AG10803 (cell line): ENCODE measurements at places on chromosomes 12 and 14.

DNA sequence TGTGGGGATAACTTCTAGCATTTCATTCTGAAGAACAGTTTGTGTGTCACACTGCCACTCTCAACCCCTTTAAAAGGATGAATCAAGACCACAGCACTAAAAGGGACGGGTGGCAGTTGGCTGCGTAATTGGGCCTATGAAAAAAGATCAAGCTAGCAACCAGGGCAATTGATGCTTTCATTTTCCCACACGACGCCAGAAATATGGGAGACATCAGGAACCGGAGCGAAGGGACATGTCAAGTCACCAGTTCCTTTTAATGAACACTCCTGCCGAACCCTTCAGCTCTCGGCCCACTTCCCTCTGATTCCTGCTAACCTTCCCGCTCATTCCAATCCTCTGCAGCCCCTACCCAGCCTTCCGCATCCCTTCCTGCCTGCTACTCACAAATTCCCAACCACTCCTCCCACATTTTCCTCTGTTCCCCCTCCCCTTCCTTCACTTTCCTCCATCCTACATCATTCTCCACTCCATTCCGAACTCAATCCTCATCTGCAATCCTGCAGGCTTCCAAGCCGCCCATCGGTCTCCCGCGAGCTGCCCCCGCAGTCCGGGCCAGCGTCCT lies 753 bp downstream of the CSRNP2 start:
- DNase-seq, result peak; percentile 27

DNA sequence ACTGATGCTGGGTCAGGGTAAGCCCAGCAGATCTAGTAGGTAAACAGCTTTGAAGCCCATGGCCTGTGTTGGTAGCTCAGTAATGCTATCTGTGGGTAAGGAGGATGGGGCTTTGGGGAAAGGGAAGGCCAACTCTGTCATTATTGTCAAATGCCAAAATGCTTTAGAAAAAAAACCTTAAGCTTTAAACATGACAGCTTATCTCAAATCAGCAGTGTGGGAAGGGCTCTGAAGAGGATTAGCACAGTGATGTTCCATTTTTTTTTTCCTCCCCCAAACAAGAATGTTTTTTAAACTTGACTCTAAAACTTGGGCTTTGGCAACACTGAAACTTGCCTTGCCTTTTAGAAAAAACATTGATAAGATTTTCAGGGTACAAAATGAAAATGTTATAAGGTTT lies 11.7 kb downstream of the DAAM1 start:
- no peak for DNase-seq

DNA sequence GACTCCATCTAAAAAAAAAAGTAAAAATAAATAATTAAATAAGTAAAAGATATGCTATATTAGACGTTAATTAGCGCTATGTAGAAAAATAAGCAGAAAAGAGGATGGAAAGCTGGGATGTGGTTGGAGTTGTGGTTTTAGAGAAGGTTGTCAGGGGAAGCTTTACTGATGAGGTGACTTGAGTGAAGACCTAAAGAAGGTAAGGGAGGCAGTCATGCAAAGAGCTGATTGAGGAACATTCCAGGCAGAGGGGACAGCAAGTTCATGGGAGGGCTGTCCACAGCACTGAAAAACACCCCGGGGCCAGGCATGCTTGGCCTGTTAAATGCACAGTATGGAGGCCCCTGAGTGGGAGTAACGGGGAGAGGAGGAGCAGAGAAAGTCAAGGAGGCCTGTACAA lies 15.7 kb downstream of the SMAGP start:
- no peak for DNase-seq

- no peak for DNase-seq
These were observed 5.1 kb downstream of the PSMB11 start for GRCh38 chr14:23047034-23047634.

DNA sequence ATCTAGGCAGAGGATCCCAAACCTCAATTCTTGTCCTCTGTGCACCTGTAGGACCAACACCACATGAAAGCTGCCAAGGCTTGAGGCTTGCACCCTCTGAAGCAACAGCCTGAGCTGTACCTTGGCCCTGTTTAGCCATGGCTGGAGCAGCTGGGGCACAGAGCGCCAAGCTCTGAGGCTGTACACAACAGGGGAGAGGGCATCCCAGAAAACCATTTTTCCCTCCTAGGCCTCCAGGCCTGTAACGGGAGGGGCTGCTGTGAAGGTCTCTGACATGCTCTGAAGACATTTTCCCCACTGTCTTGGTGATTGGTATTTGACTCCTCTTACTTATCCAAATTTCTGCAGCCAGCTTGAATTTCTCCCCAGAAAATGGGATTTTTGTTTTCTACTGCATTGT lies 22.4 kb upstream of the PTPRO start:
- no peak for DNase-seq

- no peak for DNase-seq
These were observed 112.0 kb downstream of the EPS8 start for GRCh38 chr12:15677228-15677627.

- DNase-seq, result peak; percentile 77
These were observed 559 bp upstream of the CKAP4 start for GRCh38 chr12:106248312-106248845.

- DNase-seq, result no peak
These were observed 35.1 kb downstream of the CCNK start for GRCh38 chr14:99516156-99516870.

- DNase-seq, result no peak
These were observed 9.4 kb downstream of the TMEM179 start for GRCh38 chr14:104595116-104595675.
